Activated naive CD4-positive, alpha-beta T cell treated with anti-CD3 and anti-CD28 coated beads, Interleukin-2, amount 10 ng/mL, durations not matched to agents 7 days and 5 days (primary cell): ENCODE measurements at places on chromosomes 1 and 21.

GRCh38 chr1:65255035-65255655 lies 54.2 kb upstream of the DNAJC6 start:
- DNase-seq, result no peak

GRCh38 chr1:156664767-156665411 lies 12.3 kb downstream of the NES start:
- DNase-seq, result no peak

GRCh38 chr1:29783508-29784275 lies 547.4 kb downstream of the PTPRU start:
- DNase-seq, result no peak

DNA sequence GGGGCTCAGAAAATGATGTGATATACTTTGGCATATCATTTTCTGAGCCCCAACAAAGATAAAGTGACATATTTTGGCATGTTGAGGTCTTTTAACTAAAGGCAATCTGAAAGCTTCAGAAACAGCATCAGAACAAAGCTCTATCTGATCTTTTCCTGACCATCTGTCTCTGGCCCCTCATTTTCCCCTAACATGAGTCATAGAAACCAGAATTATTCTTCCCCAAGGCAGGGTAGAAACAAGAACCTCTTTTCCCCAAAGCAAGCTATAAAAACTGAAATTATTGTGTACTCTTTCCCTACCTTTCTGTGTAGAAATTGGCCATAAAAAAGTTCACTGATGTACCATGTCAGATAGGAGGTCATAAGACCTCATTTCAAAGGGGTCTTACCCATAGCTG lies 48.7 kb upstream of the PLA2G4A start:
- no peak for DNase-seq

DNA sequence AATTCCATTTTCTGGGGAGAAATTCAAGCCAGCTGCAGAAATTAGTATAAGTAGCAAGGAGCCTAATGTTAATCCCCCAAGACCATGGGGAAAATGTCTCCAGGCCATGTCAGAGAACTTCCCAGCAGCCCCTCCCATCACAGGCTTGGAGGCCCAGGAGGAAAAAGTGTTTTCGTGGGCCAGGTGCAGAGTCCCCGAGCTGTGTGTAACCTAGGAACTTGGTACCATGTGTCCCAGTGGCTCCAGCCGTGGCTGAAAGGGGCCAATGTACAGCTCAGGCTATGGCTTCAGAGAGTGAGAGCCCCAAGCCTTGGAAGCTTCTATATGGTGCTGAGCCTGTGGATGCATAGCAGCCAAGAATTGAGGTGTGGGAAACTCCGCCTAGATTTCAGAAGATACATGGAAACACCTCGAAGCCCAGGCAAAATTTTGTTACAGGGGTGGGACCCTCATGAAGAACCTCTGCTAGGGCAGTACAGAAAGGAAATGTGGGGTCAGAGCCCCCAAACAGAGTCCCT lies 286.3 kb downstream of the MATN1 start:
- no peak for DNase-seq

DNA sequence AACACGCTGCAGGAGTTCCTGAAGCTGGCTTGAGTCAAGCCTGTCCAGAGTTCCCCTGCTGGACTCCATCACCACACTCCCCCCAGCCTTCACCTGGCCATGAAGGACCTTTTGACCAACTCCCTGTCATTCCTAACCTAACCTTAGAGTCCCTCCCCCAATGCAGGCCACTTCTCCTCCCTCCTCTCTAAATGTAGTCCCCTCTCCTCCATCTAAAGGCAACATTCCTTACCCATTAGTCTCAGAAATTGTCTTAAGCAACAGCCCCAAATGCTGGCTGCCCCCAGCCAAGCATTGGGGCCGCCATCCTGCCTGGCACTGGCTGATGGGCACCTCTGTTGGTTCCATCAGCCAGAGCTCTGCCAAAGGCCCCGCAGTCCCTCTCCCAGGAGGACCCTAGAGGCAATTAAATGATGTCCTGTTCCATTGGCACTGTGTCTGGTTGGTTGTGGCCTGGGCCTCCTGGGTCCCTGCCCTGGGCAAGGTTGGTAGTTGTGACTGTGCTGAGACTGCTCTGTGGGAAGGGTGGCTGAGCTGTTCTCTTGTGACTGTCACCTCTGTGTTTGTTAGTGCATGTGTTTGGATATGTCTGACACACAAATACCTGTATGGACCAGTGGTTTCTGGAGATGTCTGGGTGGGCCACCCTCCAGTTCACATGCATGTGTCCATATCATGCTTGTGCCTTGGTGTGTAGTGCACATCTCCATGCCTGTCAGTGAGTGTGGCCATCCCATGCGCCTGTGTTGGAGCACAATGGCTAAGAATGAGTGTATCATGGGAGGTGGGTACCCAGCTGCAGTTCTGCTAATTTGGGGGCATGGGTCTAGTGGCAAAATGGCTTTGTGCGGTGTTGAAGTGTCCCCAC lies 1.4 kb downstream of the SH3BGRL3 start:
- DNase-seq, result no peak

GRCh38 chr21:35475762-35476161 lies 426.7 kb upstream of the RUNX1 start:
- DNase-seq, result no peak

- no peak for DNase-seq
Measured at GRCh38 chr1:212621043-212621948, 12.7 kb downstream of the ATF3 start.

- DNase-seq, result no peak
Measured at GRCh38 chr1:169508432-169509338, 22.9 kb upstream of the SLC19A2 start.
